ENCODE measurements at places on chromosomes 1 and 21.

DNA sequence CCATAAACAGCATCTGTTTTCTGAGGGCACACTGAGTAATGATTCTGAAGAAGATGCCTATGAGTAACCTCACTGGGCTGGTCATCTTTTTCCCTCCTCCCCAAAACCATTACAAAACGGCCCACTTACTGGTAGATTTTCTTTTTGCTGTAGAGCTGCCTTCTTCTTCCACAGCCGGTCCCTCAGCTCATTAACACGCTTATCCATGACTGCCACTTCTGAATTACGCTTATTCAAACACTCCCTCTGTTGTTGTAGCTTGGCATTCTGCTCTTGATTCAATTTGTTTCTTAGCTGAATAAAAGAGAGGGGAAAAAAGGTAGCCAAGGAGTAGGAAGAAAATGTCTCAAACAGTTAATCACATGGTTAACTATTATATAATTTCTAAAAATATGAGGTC, 43.1 kb downstream of the TP53BP2 start:
- no peak for DNase-seq

DNA sequence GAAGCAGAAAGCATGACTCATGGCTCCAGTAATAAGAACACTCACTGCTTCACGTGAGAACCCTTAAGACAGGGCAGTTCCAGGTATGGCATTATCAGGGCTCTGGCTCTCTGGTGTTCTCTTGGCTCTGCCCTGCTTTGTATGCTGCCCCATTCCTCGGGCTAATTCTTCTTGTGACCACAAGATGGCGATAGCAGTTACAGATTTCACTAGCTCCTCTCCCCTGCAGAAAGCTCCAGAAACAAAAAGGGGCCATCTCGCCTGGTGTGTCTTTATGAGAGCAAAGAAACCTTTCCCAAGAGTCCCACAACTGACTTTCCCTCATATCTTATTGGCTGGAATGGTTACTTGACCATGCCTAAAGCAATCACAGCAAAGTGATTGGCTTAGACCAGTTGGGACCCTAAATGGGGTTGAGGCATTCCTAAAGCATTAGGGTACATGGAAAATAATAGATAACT, 60.1 kb downstream of the F3 start:
- peak; percentile 4 for DNase-seq

DNA sequence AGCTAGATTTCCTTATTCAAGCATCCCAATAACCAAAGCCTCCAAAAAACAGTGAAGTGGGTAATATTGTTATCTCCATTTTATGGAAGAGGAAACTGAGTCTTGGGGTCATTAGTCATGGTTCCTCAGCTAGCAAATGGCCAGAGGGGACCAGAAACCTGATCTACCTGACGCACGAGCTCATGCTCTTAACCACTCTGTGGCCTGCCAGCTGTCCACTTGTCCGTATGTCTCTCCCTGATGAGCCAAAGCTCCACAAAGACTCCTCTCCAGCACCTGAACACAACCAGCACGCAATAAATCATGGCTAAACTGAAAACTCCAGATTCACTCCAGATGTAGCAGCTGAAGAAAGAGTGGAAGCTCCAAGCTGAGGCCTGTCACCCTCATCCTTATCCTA, 5.8 kb downstream of the CAPN8 start:
- no peak for DNase-seq

GRCh38 chr1:40703316-40703715, 11.8 kb downstream of the NFYC start:
- no peak for DNase-seq

GRCh38 chr1:184900507-184900906, 73.8 kb downstream of the NIBAN1 start:
- DNase-seq, result no peak

- DNase-seq, result no peak
These were observed 98.9 kb upstream of the SLC2A1 start for GRCh38 chr1:43057567-43057966.

- DNase-seq, result no peak
These were observed 2.2 kb upstream of the NEGR1 start for GRCh38 chr1:72284348-72285073.

- no peak for DNase-seq
These were observed 76.4 kb downstream of the PTPRU start for GRCh38 chr1:29312469-29313461.

- no peak for DNase-seq
These were observed 364.7 kb downstream of the LMX1A start for GRCh38 chr1:164991763-164992314.

- no peak for DNase-seq
These were observed 21.1 kb upstream of the F3 start for GRCh38 chr1:94562519-94563260.

GRCh38 chr1:228211531-228212414, 3.9 kb downstream of the OBSCN start:
- no peak for DNase-seq

GRCh38 chr1:47689894-47690293, 252.1 kb downstream of the FOXD2 start:
- no peak for DNase-seq

GRCh38 chr1:23135268-23135667, 33.4 kb downstream of the LUZP1 start:
- DNase-seq, result no peak

- no peak for DNase-seq
These were observed 14.0 kb downstream of the CYYR1 start for GRCh38 chr21:26559099-26559498.

DNA sequence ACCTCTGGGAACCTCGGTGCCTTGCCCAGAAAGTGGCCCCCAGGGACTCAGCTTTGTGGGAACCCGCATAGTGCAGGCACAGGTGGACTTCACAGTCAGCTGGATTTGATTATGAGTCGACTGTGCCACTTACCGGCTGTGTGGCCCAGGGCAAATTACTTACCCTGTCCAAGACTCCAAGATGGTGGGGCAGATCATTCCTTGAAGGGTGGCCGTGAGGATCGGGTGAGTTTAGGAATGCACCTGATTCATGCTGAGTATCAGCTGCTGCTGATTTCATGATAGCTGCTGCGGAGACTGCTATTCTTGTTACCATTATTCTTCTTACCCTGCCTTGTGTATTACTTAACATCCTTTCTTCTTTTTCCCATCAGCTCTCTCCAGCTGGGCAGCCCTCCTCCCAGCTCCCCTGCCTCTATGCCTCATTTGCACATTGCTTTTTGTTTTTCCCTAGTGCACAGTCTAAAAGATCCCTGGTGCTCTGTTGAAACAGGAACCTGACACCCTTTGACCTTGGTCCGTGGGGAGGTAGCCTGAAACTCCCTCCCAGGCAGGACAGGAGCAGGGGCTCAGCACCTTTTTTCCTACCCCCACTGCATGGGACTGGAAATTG, 40.5 kb upstream of the FHAD1 start:
- DNase-seq, result no peak

DNA sequence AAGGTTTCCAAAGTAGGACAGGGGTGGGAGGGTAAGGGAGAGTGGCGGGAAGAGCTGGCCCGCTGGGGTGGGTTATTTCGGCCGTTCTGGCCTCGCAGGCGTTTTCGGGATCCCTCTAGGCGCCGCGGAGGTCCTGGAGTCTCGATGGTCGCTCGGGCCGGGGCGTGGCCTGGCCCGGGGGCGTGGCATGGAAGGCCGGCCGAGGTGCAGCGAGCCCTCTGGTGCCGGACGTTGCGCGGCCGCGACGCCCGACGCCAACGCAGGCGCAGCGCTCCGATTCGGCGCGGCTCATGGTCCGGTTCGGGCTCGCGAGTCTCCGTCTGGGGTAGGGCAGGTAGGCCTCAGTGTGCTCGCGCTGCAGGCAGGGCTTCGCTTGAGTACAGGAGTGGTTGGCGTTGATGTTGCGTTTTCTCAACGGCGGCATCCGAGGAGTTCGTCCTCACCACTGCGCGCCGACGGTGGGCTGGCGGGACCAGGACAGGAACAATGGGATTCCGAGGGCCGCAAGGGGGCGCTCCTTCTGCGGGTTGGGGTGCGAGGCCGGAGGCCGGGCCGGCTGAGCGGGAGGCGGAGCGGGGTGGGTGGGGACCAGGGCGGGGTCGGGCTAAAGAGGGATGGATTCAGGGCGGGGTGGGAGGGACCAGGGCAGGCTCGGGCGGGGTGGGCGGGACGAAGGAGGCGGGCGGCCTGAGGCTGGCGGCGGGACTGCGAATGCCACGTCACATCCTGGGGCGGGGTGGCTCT, at the start of gene PGBD2:
Gene PGBD2, plus strand, starts transcription at position 227 of the 744 bp plus-strand sequence. CDS start 7,628 bp downstream, outside the sequence.
- peak; percentile 89 for DNase-seq

DNA sequence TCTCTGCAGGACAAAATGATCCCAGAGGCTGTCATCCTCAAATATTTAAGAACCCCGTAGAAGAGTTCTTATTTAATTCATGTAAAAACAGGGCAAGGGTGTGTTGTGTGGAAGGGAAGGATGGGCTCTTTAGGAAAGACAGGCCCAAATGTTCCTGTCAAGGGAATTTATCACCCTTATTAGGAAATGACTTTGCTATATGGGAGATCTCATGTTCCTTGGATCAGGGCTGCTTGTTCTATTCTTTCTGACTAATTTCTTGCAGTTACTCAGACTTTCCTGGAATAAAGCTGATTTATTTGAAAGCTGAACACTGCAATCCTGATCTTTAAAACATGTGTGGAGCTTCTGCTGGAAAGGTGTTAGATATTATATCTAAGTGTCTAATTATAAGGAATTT, 72.8 kb downstream of the SELENOF start:
- DNase-seq, result no peak

- DNase-seq, result no peak
These were observed 42.6 kb upstream of the COL6A1 start for GRCh38 chr21:45938811-45939520.

GRCh38 chr21:31111093-31111492, 72.8 kb upstream of the KRTAP19-8 start:
- DNase-seq, result no peak

- DNase-seq, result no peak
These were observed 80.9 kb downstream of the FAF1 start for GRCh38 chr1:50879137-50879536.

GRCh38 chr1:88357729-88358128, 326.3 kb upstream of the PKN2 start:
- no peak for DNase-seq

DNA sequence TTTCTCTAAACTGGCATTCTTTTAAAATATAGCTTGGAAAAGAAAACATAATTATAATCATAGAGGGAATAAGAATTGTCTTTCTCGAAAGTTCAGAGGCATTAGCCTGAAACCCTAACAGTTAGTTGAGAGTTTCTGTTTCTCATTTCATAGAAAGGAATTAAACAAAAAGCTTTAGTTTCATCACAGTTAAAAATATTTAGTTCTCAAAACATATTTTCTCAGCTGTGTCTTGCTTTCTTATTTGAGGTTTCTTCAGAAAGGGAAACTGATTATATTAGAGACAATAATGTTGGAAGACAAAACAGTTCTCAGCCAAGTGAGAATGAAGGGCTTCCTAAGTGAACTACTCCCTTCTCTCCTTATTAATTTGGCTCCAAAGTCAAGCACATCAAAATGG, 75.4 kb upstream of the C1orf105 start:
- DNase-seq, result no peak
